Activated CD8-positive, alpha-beta memory T cell treated with anti-CD3 and anti-CD28 coated beads for 4 hours (primary cell): ENCODE measurements at places on chromosomes 2 and 18.

DNA sequence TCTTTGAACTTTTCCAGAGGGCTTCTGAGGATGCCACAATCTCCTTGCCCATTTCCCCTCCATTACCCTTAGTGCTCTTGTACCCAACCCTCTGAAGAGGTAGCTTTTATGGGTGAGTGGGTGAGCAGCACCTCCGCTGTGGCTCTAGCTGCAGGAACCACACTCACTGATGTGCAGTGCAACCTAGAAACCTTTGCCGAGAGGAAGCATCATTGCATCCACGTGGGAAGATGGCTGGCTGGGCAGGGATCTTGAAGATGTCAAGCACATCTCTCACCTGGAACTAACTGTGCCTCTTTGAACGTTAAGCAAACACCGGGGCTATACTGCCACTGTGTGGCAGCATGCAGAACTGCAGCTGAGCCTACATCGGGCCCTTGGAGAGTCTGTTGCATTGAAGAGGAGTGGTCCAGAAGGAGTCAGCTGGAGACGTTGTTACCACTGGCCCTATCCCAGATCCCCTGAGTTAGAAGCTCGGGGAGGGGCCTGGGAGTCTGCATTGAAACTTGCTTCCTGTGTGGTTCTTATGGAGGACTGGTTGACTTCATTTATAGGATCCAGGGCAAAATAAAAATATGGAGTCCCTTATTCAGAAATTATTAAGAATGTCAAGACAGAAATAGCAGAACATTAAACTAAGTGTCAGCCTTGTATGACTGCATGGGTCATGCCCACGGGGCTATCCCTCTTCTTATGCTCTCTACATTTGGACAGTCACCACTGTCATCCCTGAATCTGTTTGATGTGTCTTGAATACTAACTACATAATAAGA, 28.7 kb downstream of the IGFBP5 start:
- peak; percentile 41 for DNase-seq

GRCh38 chr2:109381327-109381820, 232.4 kb downstream of the SEPTIN10 start:
- DNase-seq, result no peak

GRCh38 chr2:202635428-202636212, 851 bp downstream of the FAM117B start:
- peak; percentile 67 for DNase-seq

- DNase-seq, result no peak
Observed at GRCh38 chr2:71611247-71611646, 157.9 kb downstream of the DYSF start.

DNA sequence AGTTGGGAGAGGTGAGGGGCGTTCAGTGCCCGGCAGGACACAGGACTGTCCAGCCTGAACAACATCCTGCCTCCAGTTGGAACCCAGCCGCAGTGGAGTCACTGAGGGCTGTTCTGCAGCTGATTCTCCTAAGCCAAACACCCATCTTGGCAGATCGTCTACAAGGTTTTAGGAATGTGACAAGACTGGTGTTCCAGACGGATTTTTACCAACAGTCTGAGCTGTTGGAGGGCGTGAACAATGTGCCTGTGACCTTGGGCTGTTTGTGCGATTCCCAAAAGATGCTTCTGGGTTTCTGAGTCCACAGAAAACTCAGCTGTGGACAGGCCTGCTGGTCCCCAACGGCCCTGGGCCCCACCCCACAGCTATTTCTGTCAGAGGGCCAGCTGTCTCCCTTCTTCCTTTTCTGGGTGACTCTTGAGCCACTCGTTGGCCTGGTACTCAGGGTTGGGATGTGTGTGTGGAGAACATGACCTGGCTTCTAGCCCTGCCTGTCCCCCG, 5.7 kb downstream of the LRRFIP1 start:
- DNase-seq, result no peak

DNA sequence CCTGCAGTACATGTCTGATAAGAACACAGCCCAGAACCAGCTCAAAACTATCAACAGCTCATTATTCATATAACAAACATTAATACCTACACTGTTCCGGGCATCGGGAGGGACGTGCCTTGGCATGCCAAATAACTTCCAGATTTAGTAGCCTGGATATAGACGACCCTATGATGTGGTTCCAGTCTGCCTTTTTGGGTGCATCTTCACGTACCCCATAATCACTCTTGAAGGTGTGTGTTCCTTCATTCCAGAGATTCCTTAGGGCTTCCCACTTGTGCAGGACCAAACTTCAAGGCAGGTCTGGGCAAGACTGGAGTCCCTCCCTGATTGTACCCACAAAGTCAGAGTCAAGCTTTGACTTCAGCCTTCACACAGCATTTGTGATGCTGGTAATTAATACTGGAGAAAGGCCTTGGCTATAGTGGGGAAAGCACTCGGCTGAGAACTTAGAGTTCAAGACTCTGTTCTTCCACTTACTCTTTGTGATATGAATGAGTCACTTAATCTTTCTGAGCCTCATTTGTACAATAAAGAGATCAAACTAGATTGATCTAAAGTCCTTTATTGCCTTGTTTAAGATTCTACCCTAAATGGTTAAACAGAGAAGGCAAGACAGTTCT, 27.7 kb upstream of the SPATS2L start:
- no peak for DNase-seq

- DNase-seq, result no peak
Observed at GRCh38 chr2:190877436-190877835, 3.2 kb upstream of the GLS start.

DNA sequence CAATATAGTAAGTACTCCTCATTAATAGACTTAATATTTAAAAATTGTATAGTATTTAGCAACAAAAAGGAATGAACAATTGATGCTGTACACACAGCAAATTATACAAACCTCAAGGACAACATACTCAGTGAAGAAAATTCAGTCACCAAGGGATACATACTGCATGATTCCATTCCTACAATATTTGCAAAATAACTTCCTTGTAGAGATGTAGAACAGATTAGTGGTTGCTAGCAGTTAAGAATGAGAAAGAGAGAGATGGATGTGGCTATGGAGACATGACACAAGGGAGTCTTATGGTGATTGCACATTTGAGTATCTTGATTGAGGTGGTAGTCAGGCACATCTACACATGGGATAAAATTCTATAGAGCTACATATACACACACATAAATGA, 26.0 kb downstream of the COL3A1 start:
- no peak for DNase-seq

- no peak for DNase-seq
Observed at GRCh38 chr2:123609077-123609476, 416.0 kb upstream of the CNTNAP5 start.

GRCh38 chr18:25373432-25374179, 21.6 kb upstream of the ZNF521 start:
- DNase-seq, result no peak

- DNase-seq, result no peak
Observed at GRCh38 chr18:59884351-59884750, 15.4 kb upstream of the PMAIP1 start.

DNA sequence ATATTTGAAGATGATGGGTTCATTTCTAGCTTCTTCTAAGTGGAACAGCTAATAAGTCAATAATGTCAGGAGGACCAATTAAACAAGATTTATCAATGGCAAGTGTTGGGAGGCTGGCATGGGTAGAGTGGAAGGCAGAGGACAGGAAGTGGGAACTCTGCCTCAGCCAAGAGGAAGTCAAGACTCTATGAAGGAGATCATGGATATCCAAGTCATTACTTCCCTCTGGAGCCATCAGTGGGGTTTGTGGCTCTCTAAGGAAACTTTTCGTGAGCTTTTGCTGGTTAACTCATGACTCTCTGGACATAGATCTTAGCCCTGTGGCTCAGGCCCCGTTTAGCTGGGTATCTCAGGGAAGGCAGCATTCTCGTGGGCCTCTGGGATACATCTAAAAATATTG, 410.4 kb upstream of the ID2 start:
- DNase-seq, result no peak

GRCh38 chr2:73937899-73938298, 11.2 kb downstream of the DGUOK start:
- DNase-seq, result no peak

GRCh38 chr2:241201445-241202267, 13.2 kb downstream of the ANO7 start:
- no peak for DNase-seq

DNA sequence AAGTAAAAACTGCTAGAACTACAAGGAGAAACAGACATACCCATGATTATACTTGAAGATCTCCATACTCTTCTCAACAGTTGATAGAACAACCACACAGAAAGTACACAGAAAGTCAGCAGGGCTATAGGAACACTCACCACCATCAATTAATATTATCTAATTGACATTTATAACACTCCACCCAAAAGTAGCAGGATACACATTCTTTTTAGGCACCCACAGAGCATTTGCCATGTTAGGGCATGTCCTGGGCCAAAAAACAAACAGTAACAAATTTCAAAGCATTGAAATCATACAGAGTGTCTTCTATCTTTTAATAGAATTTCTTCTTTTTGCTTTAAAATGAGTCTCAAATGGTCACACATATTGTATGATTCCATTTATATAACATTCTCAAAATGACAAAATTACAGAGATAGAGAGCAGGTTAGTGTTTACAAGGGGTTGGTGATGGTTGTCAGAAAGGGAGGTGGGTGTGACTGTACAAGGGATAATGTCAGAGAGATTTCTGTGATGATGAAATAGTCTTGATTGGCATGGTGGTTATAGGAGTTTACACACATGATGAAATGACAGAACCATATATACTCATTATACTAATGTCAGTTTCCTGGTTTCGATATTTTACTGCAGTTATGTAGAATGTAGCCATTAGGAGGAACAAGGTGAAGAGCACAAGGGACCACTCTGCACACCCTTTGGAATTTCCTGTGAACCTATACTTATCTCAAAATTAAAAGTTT, 82.8 kb downstream of the NCK2 start:
- no peak for DNase-seq

- DNase-seq, result no peak
Observed at GRCh38 chr2:162092008-162092390, 18.0 kb upstream of the DPP4 start.

GRCh38 chr2:190450363-190450762, 42.2 kb downstream of the MFSD6 start:
- DNase-seq, result no peak

DNA sequence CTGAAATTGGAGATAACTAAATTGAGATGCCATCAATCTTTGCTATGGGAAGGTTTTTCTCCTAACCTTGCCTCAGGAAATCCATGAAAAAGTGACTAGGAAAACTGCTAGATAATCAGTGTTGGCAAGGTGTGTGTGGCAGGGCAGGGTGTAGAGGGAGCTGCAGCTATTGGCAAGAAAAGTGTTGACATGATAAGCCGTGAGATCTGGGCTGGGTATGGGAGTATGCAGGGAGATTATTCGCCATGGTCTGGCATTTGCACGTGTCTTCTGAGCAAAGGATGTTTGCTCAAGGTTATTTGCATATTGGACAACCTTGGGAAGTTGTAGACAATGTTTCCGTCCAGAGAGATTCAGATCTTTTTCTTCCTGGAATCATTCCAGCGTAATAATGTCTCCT, 74.7 kb downstream of the SERPINB8 start:
- no peak for DNase-seq

DNA sequence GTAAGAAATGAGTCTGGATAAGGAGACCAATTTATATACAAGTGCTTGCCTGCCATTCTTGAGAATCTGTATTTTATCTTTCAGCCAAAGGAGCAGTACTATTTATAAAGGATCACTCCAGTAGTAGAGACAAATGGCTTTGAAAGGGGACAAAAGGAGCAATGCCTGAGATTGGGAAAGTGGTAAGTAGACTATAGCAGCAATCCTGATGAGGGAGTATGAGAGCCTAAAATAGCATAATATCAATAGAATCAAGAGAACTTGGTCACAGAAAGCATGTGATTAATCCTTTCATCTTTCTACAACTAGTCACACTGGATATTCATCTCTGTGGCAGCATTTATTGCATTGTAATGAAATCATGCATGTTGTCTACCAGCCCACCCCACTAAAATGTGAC, 20.2 kb downstream of the NRXN1 start:
- no peak for DNase-seq
